ENCODE measurements at places on chromosomes 7 and 10.
A peak's percentile ranks its signal among the peaks of the same experiment; 100 is the strongest.

DNA sequence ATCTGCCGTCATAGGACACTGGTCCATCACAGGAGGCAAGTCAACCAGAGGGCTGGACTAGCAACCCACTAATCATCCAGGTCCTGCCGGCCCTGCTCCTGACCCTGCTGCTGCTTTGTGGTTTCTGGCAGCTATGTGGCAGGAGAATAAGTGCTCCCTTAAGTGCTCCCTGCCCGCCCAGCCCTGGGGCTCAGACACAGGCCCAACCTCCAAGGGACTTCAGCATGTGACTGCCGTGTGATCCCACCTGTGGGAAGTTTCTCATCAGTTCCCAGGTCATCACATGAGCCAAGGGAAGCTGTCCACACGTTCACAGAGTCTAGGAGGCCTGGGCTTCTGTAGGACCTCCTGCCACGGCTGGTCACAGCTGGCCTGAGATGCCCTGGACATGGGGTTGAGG is 34.2 kb upstream of the ZNF488 start:
- no peak for DNase-seq

DNA sequence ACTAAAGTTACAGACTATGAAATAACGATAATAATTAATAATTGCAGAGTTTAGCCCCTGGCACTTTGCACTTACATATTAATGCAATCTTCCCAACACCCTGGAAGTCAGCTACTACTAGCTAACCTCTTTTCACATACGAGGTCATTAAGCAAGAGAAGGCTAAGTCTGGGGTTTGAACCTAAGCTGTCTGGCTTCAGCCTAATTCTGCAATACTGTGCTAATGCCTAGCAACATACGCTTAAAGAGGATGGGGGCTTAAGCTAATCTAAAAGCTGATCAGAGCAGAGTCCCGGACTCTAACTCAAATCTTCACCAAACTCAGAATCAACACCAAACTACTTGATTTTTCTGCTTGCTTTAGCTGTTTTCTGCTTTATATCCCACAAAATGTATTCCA is 168.7 kb upstream of the GNAI1 start:
- no peak for DNase-seq

DNA sequence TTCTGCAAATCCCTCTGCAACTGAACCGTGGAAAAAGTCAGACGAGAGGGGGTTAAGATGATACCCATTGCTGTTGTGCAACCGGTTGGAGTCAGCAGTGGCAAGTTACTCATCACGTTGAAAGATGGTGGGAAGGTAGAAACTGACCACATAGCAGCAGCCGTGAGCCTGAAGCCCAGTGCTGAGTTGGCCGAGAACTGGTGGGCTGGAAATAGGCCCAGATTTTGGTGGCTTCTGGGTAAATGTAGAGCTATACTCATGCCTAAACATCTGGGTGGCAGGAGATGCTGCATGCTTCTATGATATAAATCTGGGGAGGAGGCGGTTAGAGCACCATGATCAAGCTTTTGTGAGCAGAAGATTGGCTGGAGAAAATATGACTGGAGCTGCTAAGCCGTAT is 78.6 kb downstream of the ARL5B start:
- DNase-seq = peak; percentile 89

- DNase-seq = peak; percentile 19
Measured at GRCh38 chr7:150379441-150380379, 580 bp downstream of the ZNF775 start.

GRCh38 chr10:73209705-73210104 is 37.4 kb downstream of the DNAJC9 start:
- DNase-seq = peak; percentile 37

DNA sequence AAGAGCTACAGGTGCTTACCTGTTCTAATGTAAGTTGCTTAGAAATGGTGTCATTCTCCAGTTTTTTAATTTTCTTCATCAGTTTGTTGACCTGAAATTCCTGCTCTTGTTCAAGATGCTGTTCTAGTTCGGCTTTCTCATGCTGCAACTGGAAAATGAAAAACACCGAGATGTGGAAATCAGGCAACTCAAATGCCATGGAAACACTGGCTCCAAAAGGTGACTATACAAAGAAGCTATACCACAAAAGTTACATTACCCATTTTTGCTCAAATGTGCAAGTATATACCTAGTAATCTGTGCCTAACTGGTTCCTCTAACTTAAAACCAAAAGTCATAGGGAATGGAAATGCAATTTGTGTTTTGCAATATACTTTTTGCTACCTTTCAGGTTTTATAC is 73.8 kb downstream of the CCDC6 start:
- DNase-seq = no peak

- DNase-seq = no peak
Measured at GRCh38 chr7:43585562-43585961, 2.7 kb downstream of the STK17A start.

DNA sequence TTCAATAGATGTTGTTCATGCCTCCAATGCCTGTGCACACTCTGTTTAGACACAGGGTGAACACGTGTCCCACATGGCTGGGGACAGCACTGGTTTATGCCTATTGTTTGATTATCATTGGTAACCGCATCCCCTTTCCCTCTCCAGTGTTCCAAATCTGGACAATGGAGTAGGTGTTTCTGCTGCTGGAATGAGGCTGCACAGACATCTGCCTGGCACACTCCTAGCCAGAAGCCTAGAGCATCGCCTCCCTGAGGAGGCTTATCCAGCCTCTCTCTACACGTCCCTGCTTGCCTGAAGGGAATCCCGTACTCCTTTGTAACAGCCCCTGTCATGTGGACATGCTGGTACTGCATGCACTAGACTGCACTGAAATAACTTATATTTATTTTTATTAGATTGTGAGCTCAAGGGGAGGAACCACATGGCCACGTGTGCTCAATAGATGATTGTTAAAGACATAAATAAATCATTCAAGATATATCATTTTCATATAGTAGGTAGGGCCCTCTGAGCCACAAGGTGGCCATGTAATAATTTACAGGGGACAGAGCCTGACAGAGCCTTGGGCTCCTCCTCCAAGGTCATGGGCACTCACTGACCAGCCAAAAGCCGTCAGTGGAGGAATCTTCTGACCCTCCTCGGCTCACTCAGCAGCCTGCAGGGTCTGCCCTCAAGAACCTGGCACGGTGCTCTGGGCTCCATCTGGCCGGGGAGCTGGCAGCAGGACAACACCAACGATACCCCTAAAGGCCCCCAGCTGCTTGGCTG is 310.9 kb upstream of the ZNF32 start:
- DNase-seq = no peak

DNA sequence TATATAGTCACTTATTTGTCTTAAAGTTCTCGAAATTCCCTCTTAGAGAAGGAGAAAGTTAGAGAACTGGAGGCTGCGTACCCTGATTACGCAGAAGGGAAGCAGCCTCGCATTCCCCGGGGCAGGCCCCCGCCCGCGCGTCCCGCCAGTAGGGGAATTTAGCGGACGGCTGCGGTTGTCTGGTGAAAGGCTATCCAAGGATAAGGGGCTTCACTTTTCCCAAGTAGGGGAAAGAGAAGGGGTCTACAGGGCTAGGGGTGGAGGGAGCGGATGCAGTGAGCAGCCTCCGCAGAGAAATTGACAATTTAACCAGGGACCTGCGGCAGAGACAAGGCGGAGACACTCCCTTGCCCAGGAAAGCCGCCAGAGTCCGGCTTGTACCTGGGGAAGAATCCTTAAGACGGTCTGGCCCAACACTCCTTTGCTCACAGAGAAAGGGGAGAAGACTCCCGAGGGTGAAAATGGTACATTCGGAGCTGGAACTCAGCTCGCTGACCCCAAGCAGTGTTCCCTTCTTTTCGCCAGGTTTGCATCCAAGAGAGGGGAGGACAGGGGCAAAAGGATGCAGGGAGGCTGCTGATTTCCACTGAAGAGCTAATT is 994 bp upstream of the MAGI2 start:
- DNase-seq = peak; percentile 59

DNA sequence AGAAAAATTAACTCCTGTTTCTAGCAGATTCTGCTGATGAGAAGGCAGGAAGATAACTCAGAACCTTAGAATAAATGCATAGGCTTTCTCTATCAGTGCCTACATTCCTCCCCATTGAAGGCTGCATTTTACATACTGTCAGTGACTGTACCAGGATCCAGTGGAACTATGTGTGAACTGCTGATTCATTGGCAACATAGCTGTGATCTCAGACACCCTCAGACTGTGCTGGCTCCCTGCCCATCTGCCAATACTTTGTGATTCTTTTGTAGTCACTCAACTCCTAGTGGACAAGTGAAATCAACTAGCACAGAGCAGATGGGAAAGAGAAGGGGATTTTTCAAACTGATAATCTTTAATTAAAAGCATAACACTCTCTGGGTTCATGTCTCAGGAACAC is 375.8 kb downstream of the MDFIC start:
- DNase-seq = peak; percentile 96

DNA sequence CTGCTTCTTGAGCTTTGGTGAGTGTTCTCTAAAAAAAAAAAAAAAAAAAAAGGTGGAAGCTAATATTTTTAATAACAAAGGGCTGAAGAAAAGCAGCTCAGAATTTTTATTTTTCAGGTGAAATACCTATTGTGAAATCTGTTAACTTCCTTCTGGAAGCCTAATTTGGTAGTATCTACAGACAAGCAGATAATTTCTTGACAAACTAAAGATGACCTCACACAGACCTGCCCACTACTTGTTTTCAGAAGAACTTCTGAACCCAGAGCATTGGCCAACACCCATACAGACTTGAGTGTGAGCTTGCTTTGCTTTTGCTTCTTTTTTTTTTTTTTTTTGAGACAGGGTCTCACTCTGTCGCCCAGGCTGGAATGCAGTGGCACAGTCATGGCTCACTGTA is 31.2 kb downstream of the LRRC4 start:
- no peak for DNase-seq

- no peak for DNase-seq
Measured at GRCh38 chr10:62639144-62639543, 165.4 kb upstream of the ADO start.

DNA sequence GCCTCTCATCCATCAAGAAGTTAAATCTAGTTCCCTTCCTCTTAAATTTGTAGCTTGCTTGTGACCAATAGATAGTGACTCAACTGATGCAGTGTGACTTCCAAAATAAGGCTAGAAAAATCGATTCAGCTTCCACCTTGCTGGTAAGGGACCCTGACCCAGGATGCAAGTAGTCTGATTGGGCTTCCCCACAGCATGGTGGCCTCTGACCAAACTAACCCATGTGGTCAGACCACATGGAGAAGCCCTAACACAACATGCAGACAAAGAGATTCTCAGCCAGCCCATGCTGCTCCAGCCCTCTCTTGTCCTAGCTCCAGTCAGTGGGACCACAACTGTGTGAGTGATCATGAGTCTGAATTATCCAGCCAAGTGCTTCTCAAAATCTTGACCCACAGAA is 710.8 kb downstream of the MAGI2 start:
- no peak for DNase-seq

DNA sequence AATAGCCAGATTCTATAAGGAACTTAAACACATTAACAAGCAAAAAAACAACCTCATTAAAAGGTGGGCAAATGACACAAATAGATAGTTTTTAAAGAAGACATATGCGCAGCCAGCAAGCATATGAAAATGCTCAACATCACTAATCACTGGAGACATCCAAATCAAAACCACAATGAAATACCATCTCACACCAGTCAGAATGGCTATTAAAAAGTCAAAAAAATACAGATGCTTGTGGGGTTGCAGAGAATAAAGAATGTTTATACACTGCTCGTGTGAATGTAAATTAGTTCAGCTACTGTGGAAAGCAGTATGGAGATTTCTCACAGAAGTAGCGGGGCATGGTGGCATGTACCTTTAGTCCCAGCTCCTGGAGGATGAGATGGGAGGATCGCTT is 164.0 kb downstream of the CHRM2 start:
- peak; percentile 28 for DNase-seq

DNA sequence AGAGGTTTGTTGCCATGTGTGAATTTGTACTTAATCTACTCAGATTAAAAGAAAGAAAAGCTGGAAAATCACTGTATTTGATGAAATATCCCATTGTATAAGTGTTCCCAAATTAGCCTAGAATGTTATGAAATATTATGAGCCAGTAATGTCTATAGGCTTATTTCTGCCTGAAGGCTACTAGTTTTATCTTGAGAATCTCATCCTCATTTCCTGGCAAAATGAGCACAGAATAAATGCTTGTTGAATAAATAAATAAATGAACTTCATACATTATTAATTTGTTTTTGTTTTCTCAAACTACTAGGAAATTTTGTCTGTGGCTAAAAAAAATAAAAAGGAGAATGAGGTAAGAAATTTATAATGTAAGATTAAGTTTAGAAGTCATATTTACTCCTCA is 25.5 kb downstream of the HELLS start:
- no peak for DNase-seq

- no peak for DNase-seq
Measured at GRCh38 chr10:62027841-62028501, 126.5 kb downstream of the ARID5B start.

- DNase-seq = peak; percentile 71
Measured at GRCh38 chr7:78794101-78794500, 659.4 kb downstream of the MAGI2 start.

- no peak for DNase-seq
Measured at GRCh38 chr10:122521011-122521410, 39.5 kb upstream of the DMBT1 start.

GRCh38 chr7:153087498-153087897 is 327.9 kb downstream of the ACTR3B start:
- DNase-seq = no peak

DNA sequence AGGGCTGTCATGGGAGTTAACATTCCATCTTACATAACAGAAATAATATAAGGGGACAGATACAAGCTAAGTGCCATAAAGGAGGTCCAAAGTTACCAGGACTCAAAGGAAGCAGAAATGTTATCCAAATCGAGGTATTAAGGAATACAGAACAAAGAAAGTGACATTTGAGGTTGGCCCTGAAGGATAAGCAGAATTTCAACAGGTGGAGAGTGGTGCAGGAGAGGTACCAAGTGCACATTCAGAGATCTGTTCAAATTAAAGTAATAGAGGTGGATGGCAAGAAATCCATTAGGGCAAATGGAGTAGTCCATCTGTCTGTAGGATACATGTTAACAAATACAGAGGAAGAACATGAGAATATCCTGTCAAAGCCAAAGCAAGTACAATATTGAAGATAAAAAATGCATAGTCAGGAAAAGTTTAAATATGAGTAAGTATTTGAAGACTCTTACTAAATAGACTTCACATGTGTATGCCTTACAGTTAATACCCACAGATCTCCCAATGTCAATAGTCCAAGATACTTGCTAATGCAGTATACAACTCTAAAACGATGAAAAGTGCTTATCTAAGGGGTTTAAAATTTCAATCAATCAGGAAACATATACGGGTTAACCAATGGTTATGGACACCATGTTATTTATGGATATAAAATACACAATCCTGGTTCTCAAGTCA is 10.0 kb downstream of the CDK6 start:
- DNase-seq = no peak

DNA sequence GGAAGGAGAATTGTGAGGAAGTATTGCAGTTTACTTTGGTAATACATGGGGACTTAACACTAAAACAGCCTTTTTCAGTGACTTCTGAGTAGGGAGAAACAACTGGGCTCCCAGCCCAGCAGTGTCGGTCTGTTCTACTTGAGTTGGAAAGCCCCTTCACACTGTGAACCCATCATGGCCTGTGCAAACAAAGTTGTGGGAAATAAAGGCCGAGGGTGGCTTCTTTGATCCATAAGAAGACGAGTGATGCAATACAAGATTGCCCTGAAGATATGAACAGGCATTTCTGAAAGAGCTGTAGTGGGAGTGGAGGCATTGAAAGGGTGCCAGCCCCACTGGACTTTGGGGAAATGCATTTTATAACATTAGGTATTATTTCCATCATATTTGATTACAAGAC is 28.3 kb downstream of the C10orf120 start:
- DNase-seq = no peak

- DNase-seq = no peak
Measured at GRCh38 chr7:1070544-1071011, 17.3 kb upstream of the GPER1 start.

All from fibroblast of skin of right biceps (primary cell).